Karpas-422 (cell line): ENCODE measurements at places on chromosomes 5 and 9.
A peak's percentile ranks its signal among the peaks of the same experiment; 100 is the strongest.

GRCh38 chr9:15349892-15350761 is 43.1 kb upstream of the TTC39B start:
- no peak for DNase-seq

DNA sequence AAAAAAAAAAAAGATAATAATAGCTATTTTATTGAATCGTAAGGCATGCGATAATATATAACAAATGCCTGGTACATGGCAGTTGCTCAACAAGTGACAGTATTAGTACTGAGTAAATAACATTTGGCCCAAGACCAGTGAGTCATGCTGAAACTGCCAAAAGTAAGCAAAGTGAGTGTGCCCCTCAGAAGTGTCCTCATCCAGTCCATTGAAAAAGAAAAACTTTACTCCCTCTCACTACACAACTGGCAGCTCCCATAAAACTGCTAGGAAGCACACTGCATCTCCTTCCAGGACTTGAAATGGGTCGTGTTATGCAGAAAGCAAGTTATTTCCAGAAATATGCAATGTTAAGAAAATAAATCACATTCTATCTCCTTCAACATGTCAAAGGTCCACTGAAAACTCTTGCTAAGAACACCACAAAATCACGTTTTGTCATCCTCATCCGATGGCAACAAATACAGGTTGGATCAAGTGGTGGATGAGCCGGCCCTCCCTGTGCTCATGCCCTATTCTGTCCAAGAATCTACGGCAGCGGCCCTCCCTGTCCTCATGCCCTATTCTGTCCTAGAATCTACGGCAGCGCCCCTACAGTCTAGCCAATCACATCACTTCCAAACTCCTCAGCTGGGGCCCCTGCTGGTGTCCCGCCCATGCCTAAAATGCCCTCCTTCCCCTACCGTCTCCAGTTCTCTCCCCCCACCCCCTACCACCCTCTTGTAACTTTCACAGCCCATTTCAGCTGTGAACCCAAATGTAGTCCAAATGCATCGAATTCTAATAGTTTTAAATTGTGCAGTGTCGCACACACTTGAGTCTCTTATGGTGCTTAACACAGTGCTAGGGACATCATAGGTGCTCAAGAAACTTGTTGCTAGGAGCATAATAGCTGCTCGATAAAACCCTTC is 12.5 kb downstream of the PTCH1 start:
- peak; percentile 77 for DNase-seq

DNA sequence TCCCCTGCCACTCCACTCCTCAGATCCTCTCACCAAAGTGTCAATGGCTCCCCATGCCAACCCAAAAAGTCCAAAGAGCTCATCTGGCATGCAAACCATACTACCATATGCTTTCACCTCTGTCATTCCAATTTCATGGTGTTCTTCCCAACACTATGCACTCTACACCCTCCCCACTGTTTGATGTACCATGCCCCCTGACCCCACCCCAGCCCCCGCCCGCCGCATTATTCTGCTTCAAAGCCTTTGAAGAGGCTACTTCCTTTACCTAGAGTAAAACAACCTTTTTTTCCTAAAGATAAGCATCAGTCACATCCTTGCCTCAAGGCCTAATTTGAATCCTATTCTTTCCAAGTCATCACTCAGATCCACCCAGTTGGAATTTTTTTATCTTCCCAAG is 226.3 kb downstream of the DEPDC1B start:
- no peak for DNase-seq

DNA sequence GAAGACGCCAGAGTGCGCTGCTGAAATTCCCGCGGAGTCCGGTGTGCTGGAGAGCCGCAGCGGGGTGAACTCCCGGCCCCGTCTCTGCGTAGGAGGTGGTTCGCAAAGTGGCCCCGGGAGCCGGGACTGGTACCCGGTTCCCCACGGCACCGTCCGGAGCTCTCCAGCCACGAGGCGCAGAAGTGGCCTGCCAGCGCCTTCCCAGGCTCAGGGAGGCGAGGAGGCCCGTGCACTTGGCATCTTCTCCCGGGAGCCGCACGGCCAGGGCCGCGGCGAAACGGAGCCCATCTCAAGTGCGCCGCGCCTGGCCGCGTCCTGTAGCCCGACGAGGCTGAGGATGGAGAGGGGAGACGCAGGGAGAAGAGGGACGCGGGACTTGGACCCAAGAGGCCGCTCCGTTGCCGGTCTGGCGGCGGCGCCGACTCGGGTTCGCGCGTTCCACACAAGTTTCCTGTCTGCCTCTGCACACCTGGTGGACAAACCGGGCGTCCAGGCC is 1.1 kb upstream of the IRX1 start:
- no peak for DNase-seq

- no peak for DNase-seq
Measured at GRCh38 chr5:175738126-175738525, 80.3 kb downstream of the HRH2 start.

DNA sequence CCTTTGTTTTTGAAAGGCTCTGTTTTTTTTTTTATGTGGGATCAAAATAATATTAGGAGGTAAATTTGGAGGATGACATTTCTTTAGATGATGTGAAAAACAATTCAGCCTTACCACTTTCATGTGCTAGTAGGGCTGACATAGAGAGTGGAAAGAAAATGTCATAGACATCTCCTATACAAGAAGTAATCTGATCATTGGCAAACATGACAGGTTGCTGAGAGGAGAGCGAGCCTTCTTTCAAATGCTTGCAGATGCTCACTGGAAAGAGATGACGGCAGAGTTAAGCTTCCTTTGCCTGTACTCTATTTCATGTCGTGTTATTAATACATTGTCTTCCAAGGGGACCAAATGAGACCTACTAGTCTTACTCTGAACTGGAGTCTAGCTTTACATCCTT is 160.1 kb upstream of the DAP start:
- DNase-seq: no peak

GRCh38 chr5:17415321-17415758 is 82.7 kb upstream of the TAF11L2 start:
- no peak for DNase-seq

DNA sequence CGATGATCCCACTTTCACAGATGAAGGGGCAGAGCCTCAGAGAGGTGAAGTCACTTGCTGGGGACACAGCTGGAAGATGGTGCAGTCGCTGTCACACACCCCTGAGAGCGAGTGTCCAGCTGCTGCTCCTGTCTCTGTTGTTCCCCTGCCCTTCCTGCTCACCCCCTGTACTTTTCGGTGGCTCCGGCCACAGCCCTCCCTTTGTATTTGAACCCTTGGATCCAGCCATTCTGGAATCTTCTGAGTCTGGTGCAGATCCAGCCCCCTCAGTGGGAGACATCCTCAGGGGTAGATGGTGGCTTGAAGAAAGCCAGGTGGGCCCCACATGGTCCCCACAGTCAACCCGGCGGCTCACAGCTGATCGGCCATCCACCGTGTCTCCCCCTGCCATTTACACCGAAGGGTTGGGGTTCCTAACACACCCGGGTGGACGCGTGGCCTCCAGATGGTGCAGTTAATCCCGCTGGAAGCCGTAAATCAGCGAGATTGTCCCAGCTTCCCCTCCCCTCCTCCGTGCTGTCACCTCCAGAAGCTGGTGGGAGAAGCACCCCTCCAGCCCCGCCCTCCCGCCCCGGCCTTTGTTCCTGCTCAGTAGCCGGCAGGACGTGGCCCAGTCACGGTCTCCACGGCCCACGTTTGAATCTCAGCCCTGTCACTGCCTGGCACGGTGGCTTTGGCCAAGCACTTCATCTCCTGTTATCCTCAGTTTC is 204.8 kb downstream of the C9orf50 start:
- DNase-seq: no peak

DNA sequence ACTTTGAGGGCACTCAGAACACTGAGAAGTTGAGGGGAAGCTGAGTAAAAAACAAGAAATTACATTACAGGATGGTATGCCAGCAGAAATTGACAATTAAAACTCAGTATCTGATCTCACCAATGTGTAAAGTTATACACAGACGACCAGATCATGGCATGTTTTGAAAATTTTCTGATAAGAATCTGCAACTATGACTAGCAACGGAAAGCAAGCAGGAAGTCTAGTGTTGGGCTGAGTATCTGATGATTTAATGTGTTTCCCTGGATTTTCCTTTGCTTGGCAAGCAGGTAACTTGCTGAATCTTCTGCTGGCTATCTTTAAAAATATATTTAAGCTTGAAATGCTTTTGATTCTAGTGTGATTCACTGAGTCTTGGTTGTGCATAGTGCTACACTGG is 5.2 kb upstream of the GCNT4 start:
- DNase-seq: no peak

DNA sequence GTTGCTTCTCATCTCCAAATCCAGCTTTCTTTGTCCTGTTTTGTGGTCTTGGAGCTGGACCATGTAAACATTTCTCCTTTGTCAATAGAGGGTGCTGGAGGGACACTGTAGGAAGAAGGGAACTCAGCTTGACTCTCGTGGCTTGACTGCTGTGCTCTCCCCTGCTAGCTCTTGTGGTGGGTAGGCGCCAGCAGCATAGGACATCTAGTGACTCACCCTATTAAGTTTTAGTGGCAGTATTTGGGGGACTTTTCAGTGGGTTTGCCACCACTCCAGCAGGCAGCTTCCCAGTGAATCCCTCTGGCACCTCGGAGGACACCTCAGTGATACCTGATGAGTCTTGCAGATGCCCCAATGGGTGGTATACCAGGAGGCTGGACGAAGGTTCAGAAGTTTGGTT is 97.8 kb downstream of the TSSK1B start:
- peak; percentile 62 for DNase-seq
